ENCODE measurements at places on chromosomes 3 and 15. TPM values are rescaled to one million over a fixed set of nuclear protein-coding genes. Genes with fewer than 3 reads are reported as not detected.

ICE2 gene
- polyA plus RNA-seq: 44.0 TPM

PEAK1 gene
- polyA plus RNA-seq: 9.1 TPM

C3orf70 gene
- not detected for polyA plus RNA-seq

SLC12A1 gene
- not detected for polyA plus RNA-seq

FURIN gene
- 33.3 TPM for polyA plus RNA-seq

CCR5 gene
- polyA plus RNA-seq: not detected

KBTBD12 gene
- not detected for polyA plus RNA-seq

SH3BP5 gene
- 10.9 TPM for polyA plus RNA-seq

TMEM212 gene
- polyA plus RNA-seq: not detected

CCR8 gene
- not detected for polyA plus RNA-seq

GLDN gene
- not detected for polyA plus RNA-seq

HRG gene
- not detected for polyA plus RNA-seq

CPLX3 gene
- polyA plus RNA-seq: not detected

WDR49 gene
- not detected for polyA plus RNA-seq

AP3S2 gene
- polyA plus RNA-seq: 85.1 TPM

NR2C2 gene
- 12.5 TPM for polyA plus RNA-seq

TGM5 gene
- polyA plus RNA-seq: not detected

CCR4 gene
- polyA plus RNA-seq: not detected

CSPG4 gene
- 0.06 TPM for polyA plus RNA-seq

PYGO1 gene
- polyA plus RNA-seq: 6.3 TPM

B2M gene
- 486 TPM for polyA plus RNA-seq

KBTBD13 gene
- not detected for polyA plus RNA-seq

SLC22A14 gene
- not detected for polyA plus RNA-seq

LRRC34 gene
- not detected for polyA plus RNA-seq

SHF gene
- 1.1 TPM for polyA plus RNA-seq

SST gene
- not detected for polyA plus RNA-seq

CKMT1A gene
- 1.6 TPM for polyA plus RNA-seq

TEX264 gene
- polyA plus RNA-seq: 50.7 TPM

CYP1A2 gene
- not detected for polyA plus RNA-seq

GXYLT2 gene
- 2.0 TPM for polyA plus RNA-seq

MKRN2OS gene
- not detected for polyA plus RNA-seq

GPR27 gene
- 1.6 TPM for polyA plus RNA-seq

GMPS gene
- 64.7 TPM for polyA plus RNA-seq

ITIH4 gene
- 0.89 TPM for polyA plus RNA-seq

OR5K2 gene
- polyA plus RNA-seq: not detected

BOC gene
- 4.0 TPM for polyA plus RNA-seq

SUCNR1 gene
- 0.28 TPM for polyA plus RNA-seq

SYNPR gene
- not detected for polyA plus RNA-seq

UROC1 gene
- not detected for polyA plus RNA-seq

PLOD2 gene
- 184 TPM for polyA plus RNA-seq

KLHL40 gene
- not detected for polyA plus RNA-seq

SCG5 gene
- 1.7 TPM for polyA plus RNA-seq

FANCD2OS gene
- polyA plus RNA-seq: not detected

NOP10 gene
- 502 TPM for polyA plus RNA-seq

SECISBP2L gene
- 7.5 TPM for polyA plus RNA-seq

CHST14 gene
- 11.0 TPM for polyA plus RNA-seq

CCDC39 gene
- polyA plus RNA-seq: not detected

SH2D7 gene
- polyA plus RNA-seq: not detected

ILDR1 gene
- polyA plus RNA-seq: not detected

ALDH1A2 gene
- 0.25 TPM for polyA plus RNA-seq

ADAMTSL3 gene
- 0.51 TPM for polyA plus RNA-seq

GJD2 gene
- polyA plus RNA-seq: not detected

CCR1 gene
- not detected for polyA plus RNA-seq

OSBPL10 gene
- polyA plus RNA-seq: 9.2 TPM

NR1I2 gene
- not detected for polyA plus RNA-seq

LMAN1L gene
- not detected for polyA plus RNA-seq

UCN2 gene
- polyA plus RNA-seq: 15.6 TPM

Measured in A549 (cell line).